ENCODE measurements at places on chromosomes 1 and 21.

DNA sequence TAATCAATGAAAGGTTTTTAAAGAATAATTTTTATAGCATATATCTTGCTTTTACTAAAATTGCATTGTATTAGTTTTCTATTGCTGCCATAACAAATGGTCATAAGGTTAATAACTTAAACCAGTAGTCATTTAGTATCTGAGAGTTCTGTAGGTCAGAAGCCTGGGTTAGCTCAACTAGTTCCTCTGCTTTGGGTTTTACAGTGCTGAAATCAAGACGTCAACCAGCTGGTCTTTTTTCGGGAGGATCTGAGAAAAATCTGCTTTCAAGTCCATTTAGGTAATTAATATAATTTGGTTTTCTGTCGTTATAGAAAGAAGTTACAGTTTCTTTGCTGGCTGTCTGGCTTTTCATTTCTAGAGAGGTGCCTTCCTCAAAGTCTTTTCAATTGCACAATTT is 577.7 kb downstream of the MRPL39 start:
- DNase-seq = no peak

DNA sequence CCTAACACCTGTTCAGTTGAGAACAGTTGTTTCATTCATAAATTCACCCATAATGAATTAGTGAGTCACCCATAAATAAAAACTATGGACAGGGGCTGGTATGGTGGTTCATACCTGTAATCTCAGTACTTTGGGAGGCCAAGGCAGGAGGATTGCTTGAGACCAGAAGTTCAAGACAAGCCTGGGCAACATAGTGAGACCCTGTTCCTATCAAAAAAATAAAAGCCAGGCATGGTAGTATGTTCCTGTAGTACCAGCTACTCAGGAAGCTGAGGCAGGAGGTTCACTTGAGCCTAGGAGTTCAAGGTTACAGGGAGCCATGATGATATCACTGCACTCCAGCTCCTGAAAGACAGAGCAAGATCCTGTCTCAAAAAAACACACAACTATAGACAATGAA is 79.0 kb downstream of the GTF2B start:
- no peak for DNase-seq

DNA sequence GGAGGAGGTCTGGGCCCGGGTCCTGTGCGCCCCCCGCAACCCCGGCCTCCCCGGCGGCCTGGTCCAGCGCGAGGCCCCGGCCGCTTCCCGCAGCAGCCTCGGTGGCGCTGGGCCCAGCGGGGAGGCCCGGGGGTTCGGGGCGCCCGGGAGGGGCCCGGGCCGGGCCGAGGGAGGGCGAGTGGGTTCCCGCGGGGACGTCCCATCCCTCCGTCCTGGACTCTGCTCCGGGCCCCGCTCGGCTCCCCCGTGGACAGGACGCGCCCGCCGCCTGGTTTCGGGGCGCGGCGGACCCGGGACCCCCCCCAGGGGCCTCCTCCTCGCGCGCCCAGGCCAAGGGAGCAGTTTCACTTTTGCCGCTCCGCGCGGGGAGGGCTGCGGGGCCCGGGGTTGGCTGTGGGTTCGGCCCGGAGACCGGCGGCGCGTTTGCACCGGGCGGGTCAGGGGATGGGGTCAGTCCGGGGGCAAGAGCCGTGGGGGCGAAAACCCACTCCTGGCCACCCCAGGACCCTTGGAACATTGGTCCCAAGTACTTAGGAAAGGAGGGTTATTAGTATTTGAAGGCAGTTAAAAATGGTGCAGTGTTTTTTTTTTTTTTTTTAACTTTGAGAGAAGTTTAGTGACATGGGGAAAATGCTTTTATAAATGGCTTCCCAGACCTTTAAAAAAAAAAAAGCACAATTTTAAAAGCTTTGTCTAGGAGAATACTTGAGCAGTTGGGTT is 677 bp downstream of the AGPAT3 start:
- peak; percentile 47 for DNase-seq

DNA sequence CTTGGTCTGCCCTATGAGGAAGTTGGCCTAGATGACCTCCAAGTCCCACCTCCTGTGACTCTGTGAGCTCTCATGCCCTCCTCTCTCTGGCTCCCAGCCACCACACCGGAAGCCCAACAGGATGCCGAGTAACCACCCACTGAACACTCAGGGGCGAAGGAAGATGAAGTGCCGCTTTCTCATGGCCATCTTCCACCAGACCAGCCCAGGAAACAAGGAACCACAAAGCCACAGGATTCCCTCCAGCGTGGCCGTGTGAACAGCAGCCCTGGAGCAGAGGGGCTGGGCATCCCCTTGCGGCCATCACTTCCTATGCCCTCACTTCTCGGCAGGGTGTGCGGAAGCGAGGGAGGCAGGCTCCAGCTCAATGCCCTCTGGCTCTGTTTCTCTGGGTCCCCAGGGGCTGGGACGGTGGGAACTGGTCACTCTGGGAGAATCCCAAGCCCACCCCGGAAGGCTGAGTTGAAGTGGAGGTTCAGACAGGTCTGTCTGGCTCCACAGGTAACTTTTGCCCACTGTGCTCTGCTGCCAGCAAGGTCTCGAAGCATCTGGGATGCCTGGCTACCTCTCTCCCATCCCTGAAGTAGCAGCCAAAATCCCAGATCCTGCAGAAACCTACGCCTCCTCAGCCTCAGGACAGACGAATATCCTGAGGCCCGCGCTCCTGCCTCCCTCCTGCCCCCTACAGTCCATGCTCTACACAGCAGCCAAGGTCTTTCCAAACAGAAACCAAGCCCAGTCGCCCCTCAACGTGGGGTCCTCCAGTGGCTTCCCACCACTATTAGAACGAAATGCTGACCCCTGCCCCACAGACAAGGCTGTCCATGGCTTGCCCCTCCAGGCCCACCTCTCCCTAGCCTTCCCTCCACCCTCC is 44.2 kb upstream of the ECE1 start:
- peak; percentile 54 for DNase-seq

DNA sequence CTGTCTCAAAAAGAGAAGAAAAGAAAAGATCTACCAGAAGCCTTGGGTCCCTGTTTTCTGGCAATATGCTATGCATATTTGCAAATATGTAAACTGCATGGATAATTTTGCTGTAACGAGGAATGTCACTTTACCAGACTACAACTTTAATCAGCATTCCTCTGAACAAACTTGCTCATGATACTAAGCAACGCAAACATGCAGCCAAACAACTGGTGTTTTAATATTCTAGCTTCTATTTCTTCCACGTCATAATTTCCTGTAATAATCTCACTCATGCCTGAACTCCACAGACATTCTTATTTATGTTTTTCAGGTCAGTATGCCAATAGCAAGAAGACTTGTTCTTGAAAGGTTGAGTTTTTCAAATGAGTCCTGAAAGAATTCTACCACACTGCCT is 114.1 kb downstream of the SIM2 start:
- no peak for DNase-seq

DNA sequence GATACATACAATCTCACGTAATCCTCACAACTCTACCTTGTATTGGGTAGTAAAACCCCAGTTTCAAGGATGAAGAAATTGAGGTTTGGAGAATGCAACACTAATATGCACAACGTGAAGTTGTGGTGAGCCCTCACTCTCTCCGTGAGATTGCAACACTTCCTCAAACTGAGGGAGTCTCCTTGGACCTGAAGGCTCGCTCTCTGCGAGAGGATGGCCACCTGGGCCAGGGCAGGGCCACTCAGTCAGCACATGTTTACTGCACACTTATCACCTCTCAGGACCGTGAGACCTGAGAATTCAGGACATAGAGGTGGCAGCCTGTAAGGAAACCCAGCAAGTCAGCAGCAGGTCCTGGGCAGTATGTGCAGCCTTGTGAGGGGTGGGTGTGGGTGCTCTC is 8.7 kb downstream of the SH3BP5L start:
- DNase-seq = no peak

GRCh38 chr1:26744075-26744959 is 43.4 kb upstream of the PIGV start:
- peak; percentile 62 for DNase-seq

- no peak for DNase-seq
Measured at GRCh38 chr1:3533067-3534048, 78.0 kb downstream of the MEGF6 start.

DNA sequence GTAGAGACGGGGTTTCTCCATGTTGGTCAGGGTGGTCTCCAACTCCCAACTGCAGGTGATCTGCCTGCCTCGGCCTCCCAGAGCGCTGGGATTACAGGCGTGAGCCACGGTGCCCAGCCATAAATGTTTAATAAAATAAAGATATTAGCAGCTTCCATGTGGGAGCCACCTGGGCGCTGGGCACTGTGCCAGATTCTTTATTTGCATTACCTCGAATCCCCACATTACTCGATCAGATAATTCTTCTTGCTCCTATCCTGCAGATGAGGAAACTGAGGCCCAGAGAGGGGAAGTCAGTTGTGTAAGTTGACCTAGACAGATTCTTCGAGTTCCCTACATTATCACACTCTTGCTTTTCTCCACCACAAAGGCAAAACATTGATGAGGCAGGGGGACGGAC is 24.9 kb upstream of the TENT5B start:
- no peak for DNase-seq

DNA sequence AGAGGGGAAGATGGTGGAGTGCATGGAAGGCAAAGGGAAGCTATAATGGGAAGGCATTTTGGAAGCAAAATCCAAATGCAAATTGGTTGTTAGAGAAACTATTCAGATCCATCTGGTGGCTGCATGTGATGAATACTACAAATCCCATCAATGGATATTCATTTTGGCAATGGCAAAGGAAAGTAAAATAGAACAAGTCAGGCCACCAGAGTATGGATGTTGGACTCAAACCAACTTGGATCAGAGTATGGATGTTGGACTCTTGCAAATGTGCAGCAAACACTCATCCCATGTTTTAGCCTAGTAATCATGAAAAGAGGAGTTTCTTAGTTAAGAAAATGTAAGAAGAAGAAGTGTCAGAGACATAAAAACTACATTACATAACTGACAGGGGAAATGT is 289.6 kb upstream of the DAB1 start:
- DNase-seq = no peak

DNA sequence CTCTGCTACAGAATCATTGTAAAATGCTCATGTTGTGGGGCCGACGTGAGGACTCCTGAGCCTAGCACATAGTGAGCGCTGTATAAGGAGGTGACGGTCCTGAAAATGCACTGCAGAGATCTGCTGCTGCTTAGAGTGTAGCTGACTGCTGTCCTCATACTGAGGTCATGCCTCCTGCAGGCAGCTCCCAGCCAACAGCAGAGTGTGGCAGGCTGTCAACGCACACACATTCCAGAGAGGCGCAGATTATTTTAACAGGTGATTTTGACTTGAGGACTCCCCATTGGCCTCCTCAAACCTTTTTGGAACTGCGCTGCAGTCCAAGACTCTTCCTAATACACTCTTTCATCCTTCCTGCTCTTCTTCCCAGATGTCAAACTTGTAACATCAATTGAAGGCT is 119.8 kb upstream of the KCNJ6 start:
- no peak for DNase-seq

GRCh38 chr1:69230208-69230607 is 337.5 kb upstream of the LRRC7 start:
- no peak for DNase-seq

DNA sequence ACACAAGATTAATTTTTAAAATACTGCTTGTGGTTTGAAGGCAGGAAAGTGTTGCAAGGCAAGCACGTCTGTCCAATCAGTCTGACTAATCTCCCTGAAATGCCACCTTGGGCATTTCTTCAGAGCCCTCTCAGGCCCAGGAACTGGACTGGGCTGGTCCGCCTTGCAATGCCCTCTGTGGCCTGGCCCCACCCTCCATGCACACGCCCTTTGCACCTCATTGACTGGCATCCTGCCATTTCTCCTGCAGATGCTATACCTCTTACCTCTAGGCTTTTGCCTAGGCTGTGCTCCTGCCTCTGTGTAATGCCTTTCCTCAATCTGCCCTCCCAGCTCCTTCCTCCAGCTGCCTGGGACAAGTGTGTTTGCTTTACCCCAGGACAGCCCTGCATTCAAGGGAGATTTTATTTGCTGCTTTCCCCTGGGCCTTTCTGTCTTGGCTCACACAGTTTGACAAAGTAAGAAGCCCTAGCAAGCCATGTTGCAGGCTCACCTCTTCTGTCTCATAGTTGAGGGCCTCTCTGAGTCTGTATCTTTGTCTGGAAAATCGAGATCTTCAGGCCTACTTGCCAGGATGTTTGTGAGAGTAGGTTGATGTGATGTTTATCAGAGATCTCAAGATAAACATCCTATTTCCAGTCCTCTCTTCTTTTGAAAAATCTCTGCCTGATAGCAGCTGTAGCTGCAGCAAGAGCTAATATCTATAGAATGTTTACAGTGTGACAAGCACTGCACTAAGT is 149.2 kb upstream of the JUN start:
- no peak for DNase-seq

DNA sequence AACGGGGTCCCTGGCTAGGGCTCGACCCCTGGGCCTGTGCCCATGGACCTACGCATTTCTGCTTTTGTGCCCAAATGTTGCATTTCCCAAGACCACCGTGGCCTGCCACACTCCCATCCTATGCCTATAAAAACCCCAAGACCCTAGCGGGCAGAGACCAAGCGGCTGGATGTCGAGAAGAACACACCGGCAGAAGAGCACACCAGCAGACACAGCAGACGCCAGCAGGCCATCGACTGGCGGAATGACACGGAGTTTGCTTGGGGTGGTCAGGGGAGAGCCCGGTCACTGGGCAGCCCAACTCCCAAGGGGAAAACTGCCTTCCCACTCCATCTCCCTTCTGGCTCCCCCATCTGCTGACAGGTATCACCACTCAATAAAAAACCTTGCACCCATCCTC is 4.4 kb downstream of the TCP10L start:
- DNase-seq = no peak

GRCh38 chr1:203093754-203094410 is 8.1 kb upstream of the MYOG start:
- no peak for DNase-seq

DNA sequence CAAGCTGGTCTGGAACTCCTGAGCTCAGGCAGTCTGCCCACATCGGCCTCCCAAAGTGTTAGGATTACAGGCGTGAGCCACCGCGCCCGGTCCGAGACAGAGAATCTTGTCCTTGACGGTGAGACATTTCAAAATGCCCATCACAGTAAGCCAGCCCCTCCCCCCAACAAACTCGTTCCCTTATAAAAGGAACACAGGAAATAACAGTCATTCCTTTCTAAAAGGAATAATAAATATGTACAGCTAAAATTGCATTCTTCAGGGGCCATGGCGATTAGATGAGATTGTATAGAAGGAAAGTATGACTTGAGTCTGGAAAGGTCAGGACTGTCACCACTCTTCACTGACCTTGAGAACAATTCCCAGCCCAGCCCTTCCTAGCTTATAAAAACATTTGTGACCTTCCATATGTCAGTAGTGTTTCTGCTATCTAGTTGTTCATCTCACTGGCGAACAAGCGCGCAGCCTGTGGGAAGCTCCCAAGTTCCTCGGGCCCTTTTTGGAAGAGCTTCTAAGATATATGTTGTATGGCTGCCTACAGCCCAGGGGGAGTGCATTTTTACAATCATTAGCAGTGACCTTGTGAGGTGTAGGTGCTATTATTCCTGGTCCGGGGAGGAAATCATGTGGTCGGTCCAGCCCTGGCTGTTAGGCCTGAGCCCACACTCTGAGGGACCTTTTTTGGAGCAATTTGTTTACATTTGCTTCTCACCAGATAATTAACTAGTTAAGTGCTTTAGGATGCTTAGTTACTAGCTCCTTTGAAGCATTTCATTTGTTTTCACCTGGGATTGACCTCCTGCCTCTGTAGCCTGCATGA is 8.7 kb downstream of the SZRD1 start:
- no peak for DNase-seq

GRCh38 chr21:40254540-40255465 is 387.6 kb downstream of the PCP4 start:
- DNase-seq = no peak
